ENCODE measurements at places on chromosomes 7 and 10.

DNA sequence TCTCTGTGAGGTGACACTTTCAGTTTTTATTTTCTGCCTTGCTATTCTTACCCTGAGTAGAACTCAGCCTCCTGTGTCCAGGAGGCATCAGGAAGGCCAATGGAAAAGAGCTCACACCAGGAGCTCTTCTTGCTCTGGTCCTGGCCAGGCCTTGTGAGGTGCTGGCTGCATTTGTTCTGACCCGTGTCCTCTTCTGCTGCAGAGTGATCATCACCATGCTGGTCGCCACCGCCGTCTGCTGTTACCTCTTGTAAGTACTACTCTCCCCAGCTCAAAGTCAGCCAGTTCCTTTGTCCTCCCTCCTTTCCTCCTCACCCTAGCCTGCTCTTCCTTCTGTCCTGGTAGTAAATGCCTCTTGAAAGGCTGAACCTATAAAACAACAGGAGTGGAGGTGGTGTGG lies 1.6 kb downstream of the ATP6V0E2 start:
- DNase-seq, result no peak

- no peak for DNase-seq
These were observed 851 bp downstream of the HYAL4 start for GRCh38 chr7:123845823-123846216.

- DNase-seq, result peak; percentile 81
These were observed 346.6 kb downstream of the PTEN start for GRCh38 chr10:88209837-88210561.

DNA sequence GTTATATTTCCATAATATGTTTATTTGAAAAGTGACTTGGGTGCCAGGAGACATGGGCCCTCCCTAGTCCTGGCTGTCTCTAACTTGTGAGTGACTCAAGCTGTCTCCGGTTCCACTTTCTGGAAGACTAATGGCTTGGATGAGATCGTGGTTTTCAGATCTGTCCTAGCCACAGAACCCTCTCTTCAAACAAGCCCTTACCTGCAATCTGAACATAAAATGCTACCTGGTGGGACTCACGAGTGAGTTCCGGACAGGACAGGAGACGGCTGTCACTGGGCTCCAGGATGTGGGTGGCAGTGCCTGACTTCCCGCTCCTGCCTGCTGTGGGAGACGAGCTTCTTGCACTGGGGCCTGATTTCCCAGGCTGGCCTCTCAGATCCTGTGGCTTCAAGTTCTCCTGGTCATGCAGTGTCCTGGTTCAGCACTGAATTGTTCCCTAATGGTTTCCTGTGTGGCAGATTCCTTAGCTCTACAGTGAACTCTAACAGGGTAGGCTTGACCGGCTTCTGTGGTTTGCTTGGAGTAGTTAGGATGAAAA lies 26.0 kb upstream of the PFKFB3 start:
- peak; percentile 54 for DNase-seq

GRCh38 chr7:151390598-151391357 lies 19.1 kb downstream of the WDR86 start:
- DNase-seq, result no peak

GRCh38 chr7:37081436-37081835 lies 357.1 kb upstream of the AOAH start:
- no peak for DNase-seq

GRCh38 chr7:39461263-39461820 lies 104.9 kb upstream of the YAE1 start:
- DNase-seq, result no peak

- DNase-seq, result peak; percentile 81
These were observed 89.7 kb upstream of the FAM20C start for GRCh38 chr7:102721-103120.

DNA sequence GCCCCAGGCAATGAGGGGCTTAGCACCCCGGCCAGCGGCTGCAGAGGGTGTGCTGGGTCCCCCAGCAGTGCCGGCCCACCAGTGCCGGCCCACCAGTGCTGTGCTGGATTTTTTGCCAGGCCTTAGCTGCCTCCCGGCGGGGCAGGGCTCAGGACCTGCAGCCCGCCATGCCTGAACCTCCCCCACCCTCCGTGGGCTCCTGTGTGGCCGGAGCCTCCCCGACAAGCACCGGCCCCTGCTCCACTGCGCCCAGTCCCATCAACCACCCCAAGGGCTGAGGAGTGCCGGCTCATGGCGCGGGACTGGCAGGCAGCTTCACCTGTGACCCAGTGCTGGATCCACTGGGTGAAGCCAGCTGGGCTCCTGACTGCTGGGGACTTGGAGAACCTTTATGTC lies 3.5 kb upstream of the ACSL5 start:
- no peak for DNase-seq

- DNase-seq, result no peak
These were observed 11.4 kb downstream of the GIMAP6 start for GRCh38 chr7:150620617-150621371.

GRCh38 chr7:3168869-3169268 lies 125.2 kb upstream of the CARD11 start:
- no peak for DNase-seq

DNA sequence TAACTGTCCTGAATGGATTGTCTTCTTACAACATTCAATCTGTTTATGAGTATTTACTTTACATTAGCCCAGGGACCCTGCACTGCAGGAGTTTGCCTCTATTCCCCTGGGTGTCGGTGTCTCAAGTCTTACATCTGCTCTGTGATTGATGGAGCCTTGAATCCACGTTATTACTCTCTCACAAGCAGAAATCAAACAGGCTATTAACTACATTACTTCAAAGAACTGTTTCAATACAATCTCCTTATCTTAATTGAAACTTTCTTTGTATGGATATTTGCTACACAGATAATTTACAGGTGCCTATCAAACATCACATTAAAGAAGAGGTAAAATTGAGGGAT lies 3.1 kb upstream of the ARID5B start:
- no peak for DNase-seq

GRCh38 chr7:112882991-112883390 lies 92.8 kb upstream of the TMEM168 start:
- DNase-seq, result no peak

GRCh38 chr10:102962951-102963755 lies 45.1 kb downstream of the CNNM2 start:
- DNase-seq, result peak; percentile 10

DNA sequence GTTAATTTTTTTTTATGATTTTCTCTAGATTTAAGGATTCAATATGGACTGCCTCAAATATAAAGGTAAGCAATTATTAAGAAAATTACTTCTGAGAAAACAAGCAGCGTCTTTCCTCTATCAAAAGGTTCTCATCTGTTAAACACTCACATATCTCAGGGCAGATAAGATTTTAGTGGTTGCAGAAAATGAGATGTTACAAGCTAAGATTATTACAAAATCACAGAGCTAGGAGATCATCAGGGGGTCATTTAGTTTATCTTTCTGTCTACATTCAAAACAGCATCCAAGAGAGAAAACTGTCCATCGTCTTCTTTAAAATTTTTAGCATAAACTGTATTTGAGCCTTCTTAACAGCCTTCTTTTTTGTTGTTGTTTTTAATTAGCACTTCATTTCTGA lies 29.1 kb upstream of the RHOBTB1 start:
- DNase-seq, result no peak

GRCh38 chr7:28879105-28879504 lies 79.0 kb downstream of the TRIL start:
- no peak for DNase-seq

GRCh38 chr10:133166828-133167692 lies 7.0 kb downstream of the KNDC1 start:
- DNase-seq, result no peak

DNA sequence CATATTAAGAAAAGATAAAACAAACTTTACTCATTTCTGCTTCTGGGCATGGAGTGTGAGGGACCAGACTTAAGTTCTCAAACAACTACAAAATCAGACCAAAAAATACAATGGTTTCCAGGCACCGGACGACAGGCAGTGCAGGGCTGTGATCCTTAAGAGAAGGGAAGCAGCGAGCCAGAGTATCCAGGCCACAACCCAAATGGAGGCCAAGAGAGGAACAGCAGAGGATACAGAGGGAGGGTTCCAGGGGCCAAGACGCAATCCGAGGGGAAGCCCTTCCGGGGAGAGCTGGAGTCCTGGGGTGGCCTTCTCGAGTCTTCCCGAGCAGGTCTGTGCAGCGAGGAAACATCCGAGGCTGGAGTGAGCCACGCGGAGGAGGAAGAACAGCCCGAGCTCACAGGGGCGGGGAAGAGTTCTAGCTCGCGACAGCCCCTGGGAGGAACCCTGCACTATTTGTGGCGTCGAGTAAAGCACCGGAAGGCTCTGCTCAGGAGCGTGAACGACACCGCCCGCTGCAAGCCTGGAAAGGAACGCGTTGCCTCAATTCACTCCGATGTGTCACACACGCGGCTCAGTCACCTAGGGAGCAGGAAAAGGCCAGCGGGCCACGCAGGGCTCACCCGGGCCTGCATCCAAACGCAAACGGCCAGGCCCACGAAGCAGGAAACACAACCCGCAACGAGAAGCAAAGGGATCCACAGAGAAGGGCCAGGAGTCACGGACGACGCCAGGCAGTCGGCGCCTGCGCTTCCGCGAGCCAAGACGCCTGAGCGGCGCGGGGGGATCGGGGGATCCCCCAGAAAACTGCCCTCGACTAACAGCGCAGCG lies 933 bp upstream of the RNF32 start:
- DNase-seq, result no peak

- peak; percentile 78 for DNase-seq
These were observed 125.1 kb downstream of the CDK14 start for GRCh38 chr7:90720984-90721760.

GRCh38 chr7:137873979-137874777 lies 27.4 kb upstream of the DGKI start:
- peak; percentile 99 for DNase-seq

- no peak for DNase-seq
These were observed 1.1 kb downstream of the ALOX5 start for GRCh38 chr10:45375101-45375500.

GRCh38 chr7:40595129-40595528 lies 460.3 kb downstream of the SUGCT start:
- DNase-seq, result no peak

- DNase-seq, result no peak
These were observed 54.9 kb downstream of the POT1 start for GRCh38 chr7:124874644-124875163.

GRCh38 chr7:54349229-54349628 lies 192.9 kb upstream of the VSTM2A start:
- peak; percentile 23 for DNase-seq

GRCh38 chr7:5692845-5693278 lies 88.6 kb downstream of the RNF216 start:
- DNase-seq, result peak; percentile 74

DNA sequence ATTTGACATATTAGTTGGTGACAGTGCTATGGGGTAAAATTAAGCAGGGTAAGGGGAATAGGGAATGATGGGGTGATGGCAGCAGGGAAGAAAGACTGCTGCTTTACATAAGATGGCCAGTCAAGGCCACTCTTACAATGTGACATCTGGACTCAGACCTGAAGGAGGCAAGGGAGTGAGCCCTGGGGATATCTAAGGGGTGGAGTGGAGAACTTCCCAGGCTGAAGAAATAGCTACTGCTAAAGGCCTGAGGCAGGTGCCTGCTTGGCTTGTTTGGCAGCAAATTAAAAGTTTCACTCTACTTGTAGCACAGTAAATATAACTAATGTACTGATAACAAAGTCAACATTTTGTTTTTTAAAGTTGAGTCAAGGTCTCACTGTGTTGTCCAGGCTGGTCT lies 93.5 kb downstream of the IDE start:
- no peak for DNase-seq

- DNase-seq, result peak; percentile 75
These were observed 24.8 kb downstream of the INPP5F start for GRCh38 chr10:119750391-119751230.

- DNase-seq, result no peak
These were observed 345.5 kb downstream of the LRMDA start for GRCh38 chr10:75776738-75777504.

DNA sequence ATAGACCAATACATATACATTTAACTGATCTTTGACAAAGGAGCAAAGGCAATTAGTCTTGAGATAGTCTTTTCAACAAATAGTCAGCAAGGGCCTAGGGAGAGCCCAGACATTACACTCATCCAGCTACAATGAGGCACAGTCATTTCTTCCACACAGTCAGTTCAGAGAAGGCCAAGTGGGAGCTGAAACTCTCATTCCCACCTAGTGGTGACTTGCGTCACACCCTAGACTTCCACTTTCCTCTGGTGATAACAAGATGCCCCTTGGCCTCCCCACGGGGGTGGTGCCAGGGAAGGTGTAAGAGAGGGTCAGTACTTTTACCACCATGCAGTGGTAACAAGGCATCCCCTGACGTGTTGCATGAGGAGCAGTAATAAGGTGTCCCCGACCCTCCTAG lies 8.0 kb downstream of the FRMPD2 start:
- DNase-seq, result no peak

- DNase-seq, result no peak
These were observed 42.2 kb downstream of the POLL start for GRCh38 chr10:101545898-101546297.

DNA sequence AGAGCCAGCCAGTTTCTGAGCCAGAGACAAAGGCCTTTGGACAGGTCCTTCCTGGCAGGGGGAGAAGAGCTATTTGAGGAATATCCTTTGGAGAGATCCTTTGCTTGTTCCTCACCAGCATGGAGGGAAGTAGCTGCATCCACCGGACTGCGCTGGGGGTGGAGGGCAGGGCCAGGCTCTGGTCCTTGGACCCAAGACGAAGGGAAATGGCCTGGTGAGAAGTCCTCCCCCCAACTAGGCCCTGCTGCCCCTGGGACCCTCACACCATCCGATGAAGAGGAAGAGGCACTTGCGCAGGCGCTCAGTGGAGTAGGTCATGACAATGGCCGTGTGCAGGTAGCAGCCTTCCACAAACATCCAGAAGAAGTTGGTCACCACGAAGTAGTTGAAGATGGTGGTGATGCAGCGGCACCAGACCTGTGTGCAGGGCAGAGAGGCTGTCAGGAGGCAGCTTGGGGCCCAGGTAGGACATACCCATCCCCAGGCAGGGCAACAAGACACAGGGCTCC lies 19.8 kb downstream of the CRHR2 start:
- no peak for DNase-seq

- no peak for DNase-seq
These were observed 22.8 kb downstream of the GRID1 start for GRCh38 chr10:86343761-86344160.

DNA sequence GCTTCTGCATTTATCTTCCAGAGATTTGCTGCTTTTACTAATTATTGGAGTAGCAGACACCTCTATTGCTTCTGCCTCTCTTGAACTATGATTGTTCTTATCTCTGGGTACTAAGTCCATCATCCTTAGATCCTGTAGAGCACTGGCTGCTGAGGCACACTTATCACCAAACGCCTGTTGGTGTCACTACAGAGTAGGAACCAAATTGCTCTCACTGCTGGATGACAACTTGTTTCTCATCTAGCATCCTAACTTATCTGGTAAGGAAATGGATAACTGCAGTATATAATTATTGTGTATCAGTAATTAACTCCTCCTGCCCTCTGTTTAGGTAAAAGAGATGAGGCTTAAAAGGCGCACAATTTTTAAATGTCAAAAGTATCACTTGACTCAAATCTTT lies 1059.4 kb downstream of the NRG3 start:
- no peak for DNase-seq

- DNase-seq, result no peak
These were observed 11.6 kb downstream of the CYP3A43 start for GRCh38 chr7:99839287-99840021.

Measured in fibroblast of gingiva (primary cell).